Adrenal gland (tissue), 19 donors: ENCODE measurements at places on chromosomes 12 and 14. TPM values are rescaled to one million over a fixed set of nuclear protein-coding genes. Genes with fewer than 3 reads are reported as not detected.

Gene TEX52
- total RNA-seq = not detected

Gene TPI1
- total RNA-seq = 704 TPM

Gene KIF5A
- 0.32 TPM for total RNA-seq

Gene TTC6
- not detected for total RNA-seq

Gene SCN8A
- total RNA-seq = 5.5 TPM

Gene ABCD2
- total RNA-seq = 0.78 TPM

Gene PMCH
- total RNA-seq = not detected

Gene TEX22
- total RNA-seq = not detected

Gene INHBC
- not detected for total RNA-seq

Gene TMEM132C
- 3.4 TPM for total RNA-seq

Gene RD3L
- total RNA-seq = not detected

Gene AQP2
- total RNA-seq = 0.10 TPM

Gene AKAP5
- total RNA-seq = 0.06 TPM

Gene PLEKHD1
- not detected for total RNA-seq

Gene NTF3
- total RNA-seq = not detected

Gene METTL17
- 231 TPM for total RNA-seq
